ENCODE measurements at places on chromosomes 7 and 10. TPM values are rescaled to one million over a fixed set of nuclear protein-coding genes. Genes with fewer than 3 reads are reported as not detected.

ANLN gene
- 238 TPM for total RNA-seq

DDX50 gene
- total RNA-seq, result 46.9 TPM

GRCh38 chr7:16130111-16131110, 290.9 kb downstream of the CRPPA start:
- H3K27me3 ChIP-seq, result no peaks in the 10 kb centered on the region
- no peaks in the 10 kb centered on the region for H3K4me1 ChIP-seq
- DNase-seq, result no peak
- no peaks in the 10 kb centered on the region for H3K36me3 ChIP-seq

- H3K27me3 ChIP-seq, result no peaks in the 10 kb centered on the region
- H3K36me3 ChIP-seq, result no peaks in the 10 kb centered on the region
- H3K4me3 ChIP-seq, result no peak overlapping the region
- no peak for DNase-seq
Observed at GRCh38 chr7:143416565-143417149, 8.0 kb upstream of the EPHA1 start.

DNA sequence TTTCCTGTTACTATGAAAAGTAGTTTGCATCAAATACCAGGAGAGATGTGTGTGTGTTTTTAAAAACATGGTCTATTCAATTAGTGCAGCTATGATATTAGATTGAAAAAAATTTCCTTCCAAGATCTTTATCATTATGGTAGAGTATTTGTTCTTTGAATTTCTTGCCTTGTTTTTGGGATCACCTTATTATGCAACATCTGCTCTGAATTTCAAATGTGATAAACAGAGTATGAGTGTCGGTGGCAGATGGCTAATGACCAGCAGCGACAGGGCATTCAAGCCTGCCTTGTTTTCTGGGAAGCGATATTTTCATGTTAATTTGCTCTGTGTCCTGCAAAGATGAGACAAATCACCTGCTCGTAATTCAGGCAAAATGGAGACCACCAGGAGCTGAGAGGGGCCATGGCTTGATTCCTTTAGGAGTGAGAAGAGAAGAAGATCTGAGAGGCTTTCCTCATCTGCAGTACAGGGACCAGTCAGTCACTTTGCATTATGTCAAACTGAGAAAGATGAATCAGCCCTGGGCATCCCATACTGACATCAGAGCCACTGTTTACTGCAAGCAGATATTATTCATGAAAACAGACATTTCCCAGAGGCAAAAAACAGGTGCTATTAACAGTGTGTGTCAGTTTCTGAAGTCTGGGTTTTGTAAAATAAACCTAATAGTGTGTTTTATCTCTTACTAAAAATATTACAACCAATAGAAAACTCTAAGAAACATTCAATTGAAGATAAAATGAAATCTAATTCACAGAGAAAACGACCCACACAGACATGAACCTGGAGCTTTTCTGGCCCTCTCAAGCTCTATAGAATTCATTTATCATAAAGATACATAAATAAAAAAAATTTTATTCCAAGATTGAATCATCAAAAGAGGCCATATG, 67.6 kb downstream of the CDK6 start:
- DNase-seq, result no peak
- peak overlapping the region; percentile 48 for H3K27ac ChIP-seq
- peaks cover 51% of the 10 kb centered on the region for H3K4me1 ChIP-seq

DNA sequence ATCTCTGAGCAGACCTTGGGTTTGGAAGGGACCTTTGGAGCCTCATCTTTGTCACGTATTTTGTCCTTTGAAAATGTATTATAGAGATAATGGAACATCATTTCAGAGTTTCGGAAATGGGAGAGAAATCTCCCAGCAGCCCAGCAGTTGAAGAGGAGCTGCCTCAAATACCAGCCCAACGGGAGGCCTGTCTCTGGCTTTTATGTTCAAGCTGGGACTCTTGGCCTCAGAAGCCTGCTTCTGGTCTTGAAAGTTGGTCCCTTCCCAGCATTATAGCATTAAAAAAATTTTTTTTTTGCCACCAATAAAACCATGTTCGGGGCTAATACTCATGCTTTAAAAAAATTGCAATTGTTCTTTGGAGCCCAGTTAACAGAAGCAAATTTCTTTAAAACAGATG, 73.4 kb upstream of the CTBP2 start:
- DNase-seq, result no peak
- no peaks in the 10 kb centered on the region for H3K36me3 ChIP-seq
- peaks cover 3% of the 10 kb centered on the region for H3K4me1 ChIP-seq
- H3K4me3 ChIP-seq, result no peak overlapping the region
- H3K27me3 ChIP-seq, result no peaks in the 10 kb centered on the region
- no peak overlapping the region for H3K27ac ChIP-seq

Data from Panc1 (cell line).